DMS 273 treated with DMSO at 0.1 percent for 48 hours (cell line): ENCODE measurements at places on chromosomes 12 and 14.

GRCh38 chr14:90484291-90484690 lies 87.5 kb downstream of the CALM1 start:
- DNase-seq, result no peak

GRCh38 chr12:115401761-115402160 lies 717.8 kb upstream of the TBX3 start:
- no peak for DNase-seq

DNA sequence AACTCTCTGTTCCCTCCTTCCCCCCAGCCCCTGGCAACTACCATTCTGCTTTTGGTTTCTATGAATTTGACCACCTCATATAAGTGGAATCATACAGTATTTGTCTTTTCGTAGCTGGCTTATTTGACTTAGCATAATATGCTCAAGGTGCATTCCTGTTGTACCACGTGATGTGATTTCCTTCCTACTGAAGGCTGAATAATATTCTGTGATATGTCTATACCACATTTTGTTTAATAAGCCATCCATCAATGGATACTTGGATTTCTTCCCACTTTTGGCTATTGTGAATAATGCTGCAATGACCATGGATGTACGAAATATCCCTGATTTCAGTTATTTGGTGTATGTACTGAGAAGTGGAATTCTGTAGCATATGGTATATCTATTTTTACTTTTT lies 16.3 kb downstream of the NDUFA9 start:
- DNase-seq, result no peak

DNA sequence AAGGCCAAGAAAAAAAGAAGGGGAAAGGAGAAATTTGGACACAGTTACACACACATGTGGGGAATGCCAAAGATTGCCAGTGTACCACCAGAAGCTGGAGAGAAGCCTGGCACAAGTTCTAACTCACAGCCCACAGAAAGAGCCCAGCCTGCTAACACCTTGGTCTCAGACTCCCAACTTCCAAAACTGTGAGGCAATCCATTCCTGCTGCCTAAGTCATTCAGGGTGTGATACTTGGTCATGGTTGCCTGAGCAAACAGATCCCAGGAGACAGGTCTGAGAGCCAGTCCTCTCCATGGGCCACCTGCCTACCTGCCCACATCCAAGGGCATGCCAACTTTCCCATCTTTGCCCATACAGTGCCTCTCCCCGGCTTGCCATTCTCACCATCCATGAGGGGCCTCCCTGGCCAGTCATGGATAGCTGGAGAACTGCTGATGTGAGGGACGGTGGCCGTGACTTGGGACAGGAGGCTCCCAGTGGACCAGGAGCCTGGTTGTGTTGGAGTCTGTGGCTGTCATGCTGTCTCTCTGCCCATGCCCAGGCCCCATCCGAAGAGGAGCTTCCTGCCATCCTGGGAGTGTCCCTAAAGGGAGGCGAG lies 198.0 kb upstream of the RTL1 start:
- DNase-seq, result no peak
